ENCODE measurements at places on chromosomes 6 and 20.

GRCh38 chr6:32413427-32414047 is 6.6 kb upstream of the BTNL2 start:
- peak; percentile 83 for DNase-seq

GRCh38 chr6:129448965-129449364 is 261.0 kb downstream of the ARHGAP18 start:
- DNase-seq: no peak

GRCh38 chr6:21220271-21220987 is 373.1 kb upstream of the SOX4 start:
- no peak for DNase-seq

DNA sequence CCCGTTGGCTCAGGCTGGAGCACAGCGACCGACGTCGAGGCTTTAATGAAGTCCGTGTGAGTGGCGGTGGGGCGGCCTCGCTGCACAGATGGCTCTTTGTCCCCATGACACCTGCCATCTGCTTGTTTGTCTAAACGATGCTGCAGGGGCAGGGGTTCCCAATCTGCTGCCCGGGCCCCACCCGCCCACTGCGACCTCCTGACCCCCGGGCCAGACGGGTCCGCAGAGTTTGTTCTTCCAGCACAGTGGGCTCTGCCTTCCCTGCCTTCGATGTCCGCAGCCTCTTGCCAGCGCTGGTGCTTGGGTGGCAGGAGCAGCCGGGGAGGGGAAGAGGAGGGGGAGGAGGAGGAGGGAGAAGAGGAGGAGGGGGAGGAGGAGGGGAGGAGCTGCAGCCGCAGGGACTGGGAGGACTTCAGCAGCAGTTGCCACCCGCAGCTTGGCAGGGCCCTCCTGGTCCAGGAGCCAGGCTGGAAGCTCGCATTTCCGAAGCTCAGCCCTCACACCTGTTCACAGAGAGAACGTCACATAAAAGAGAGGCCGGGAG is 210.0 kb downstream of the DLL1 start:
- no peak for DNase-seq

DNA sequence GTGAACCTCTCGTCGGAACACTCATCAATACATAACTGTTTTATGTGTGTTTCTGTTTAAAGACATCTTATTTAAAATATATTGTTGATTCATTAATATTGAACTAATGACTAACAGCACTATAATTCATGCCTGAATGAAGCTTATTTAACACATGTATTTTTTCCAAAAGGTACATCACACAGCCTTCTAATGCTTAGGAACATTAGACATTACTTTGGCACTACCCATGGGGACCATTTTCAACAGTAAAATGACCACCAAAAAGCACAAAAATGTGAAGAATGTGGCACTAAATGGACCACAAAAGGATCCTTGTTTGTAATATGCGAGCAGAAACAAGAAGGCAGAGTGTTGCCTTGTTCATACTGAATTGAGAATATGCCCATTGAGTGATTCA is 109.2 kb downstream of the CEP57L1 start:
- no peak for DNase-seq

DNA sequence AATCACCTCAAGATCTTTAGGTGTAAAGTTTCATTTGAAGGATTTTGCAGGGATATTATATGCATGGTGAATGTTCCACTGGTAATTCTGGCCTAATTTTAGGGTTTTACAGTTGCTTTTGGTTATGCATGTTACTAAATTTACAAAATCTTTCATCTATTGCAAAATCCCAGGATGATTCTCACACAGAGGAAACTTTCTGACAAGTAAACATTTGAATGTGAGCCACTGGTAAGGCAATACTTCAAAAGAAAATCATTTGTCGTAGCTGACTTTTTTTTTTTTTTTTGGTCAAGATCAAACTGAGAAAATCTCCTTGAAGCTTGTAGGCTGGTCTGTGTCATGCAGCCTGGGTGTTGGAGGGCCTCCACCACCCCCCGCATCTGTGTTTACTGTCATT is 141.9 kb upstream of the EXOC2 start:
- no peak for DNase-seq

DNA sequence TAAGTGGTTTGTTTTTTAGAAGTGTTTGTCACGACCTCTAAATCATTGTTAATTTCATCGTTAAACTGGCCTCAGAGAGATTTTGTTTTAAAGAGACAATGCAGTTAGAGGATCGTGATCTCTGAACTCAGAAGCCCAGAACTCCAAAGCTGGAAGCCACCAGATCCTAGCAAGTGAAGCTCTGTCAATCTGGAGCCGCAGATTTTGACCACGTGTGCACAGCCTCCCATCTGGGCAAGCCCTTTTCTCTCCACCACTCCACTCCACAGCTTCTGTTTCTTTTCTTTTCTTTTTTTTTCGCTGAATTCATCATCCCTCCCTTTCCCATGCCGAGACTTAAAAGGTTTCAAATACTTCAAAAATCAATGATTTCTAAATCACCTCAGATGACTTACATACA is 142.2 kb upstream of the ESR1 start:
- no peak for DNase-seq

DNA sequence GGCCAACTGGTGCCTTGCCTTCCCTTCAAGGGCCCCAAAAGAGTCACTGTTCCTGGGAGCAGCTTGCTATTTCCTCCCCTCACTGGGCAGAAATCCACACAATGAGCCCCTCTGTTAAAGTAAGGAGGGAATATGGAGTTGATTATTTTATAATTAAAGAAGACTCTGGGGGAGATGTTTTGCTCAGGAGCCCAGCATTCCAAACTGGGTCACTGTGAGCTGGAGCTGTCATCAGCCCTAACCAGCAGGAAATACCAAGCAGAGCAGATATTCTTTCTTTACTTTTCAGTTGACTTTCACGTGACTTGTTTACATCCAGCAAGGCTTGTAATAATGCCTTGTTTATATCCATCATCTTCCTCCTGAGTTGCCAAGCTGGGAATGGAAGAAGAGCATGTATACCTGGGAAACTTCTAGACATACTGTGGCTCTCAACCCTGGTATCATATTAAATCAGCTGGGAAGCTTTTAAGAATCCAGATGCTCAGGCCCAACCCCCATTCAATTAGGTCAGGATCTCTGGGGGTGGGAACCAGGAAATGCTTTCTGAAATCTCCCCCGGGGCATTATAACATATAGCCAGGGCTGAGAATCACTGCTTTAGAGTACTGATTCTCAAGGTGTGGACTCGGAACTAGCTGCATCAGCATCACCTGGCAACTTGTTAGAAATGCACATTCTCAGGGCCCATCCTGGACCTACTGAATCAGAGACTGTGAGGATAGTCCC is 175.6 kb upstream of the MYLIP start:
- DNase-seq: no peak

GRCh38 chr6:107977283-107977682 is 19.3 kb upstream of the SEC63 start:
- DNase-seq: no peak

DNA sequence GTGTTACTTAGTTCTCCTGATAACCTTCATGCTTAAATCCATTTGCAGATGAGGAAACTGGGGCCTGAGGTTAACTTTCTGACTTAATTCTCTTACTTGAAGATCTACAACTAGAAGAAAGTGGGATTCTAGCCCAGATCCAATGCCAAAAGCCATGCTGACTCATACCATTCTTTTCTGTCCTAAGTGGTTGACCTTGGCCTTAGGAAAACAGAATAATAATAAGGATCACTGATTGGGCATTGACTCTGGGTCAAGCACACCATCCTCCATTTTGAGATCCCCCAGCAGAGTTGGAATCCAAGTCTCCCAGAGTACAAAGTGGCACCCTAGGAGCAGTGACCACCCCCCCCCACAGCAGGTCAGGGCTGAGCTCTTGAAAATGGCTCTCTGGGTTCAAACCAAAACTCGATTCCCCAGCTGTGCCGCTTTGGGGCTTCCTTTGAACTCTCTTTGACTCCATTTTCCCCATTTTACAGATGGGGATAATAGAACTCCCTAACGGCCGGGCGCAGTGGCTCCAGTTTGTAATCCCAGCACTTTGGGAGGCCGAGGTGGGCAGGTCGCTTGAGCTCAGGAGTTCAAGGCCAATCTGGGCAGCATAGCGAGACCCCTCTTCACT is 12.8 kb upstream of the ZNF217 start:
- no peak for DNase-seq

DNA sequence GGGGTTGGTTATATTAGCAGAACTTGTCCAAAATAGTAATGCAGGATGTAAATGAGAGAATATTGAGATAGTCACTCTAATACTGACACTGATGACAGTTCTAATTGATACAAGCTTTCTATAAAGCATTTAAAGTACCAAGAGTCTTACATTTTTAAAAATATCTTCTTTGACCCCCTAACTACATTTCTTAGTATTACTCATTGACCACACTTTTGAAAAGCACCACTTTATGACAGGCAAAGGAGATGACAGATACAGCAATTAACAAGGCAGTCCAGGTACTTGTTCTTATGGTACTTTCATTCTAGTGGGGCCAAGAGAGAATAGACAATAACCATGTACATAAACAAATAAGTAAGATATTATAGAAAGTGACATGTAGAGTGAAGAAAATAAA is 139.4 kb upstream of the EYA4 start:
- no peak for DNase-seq

DNA sequence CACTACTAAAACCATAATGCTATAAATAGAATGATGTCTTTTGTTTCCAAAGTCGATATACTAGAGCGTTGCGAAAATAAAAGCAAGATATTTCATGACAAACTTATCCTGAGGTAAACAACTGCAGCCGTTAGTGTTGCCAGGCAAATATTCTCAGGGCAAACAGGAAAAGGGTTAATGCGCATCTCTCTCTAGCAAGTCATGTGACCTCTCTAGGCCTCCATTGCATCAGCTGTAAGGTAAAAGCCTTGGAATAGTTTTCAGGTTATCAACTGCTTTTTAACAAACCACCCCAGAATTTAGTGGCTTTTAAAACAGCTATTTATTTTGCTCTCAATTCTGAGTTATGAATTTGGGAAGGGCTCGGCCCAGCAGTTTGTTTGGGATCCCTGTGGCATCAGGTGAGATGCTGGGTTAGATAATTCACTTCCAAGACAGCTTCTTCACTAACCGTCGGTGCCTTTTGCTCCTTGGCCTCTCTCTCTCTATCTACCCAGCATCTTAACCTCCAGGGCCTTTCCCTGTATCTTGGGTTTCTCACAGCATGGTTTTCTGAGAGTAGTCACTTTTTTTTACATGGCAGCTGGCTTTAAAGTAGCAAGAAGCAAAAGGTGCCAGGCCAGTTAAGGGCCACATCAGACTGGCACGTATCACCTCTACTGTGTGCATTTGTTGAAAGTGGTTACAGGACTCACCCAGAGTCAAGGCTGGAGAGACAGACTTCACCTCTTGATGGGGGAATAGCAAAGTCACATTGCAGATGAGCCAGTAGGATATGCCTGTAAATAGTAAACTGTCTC is 39.2 kb upstream of the LTV1 start:
- no peak for DNase-seq

GRCh38 chr6:45427726-45428125 is 50.0 kb upstream of the SUPT3H start:
- no peak for DNase-seq

- DNase-seq: peak; percentile 27
Measured at GRCh38 chr20:47493175-47493962, 8.3 kb upstream of the NCOA3 start.

GRCh38 chr6:165206798-165207197 is 102.6 kb downstream of the C6orf118 start:
- no peak for DNase-seq

- DNase-seq: no peak
Measured at GRCh38 chr6:57307850-57308249, 9.6 kb upstream of the PRIM2 start.

DNA sequence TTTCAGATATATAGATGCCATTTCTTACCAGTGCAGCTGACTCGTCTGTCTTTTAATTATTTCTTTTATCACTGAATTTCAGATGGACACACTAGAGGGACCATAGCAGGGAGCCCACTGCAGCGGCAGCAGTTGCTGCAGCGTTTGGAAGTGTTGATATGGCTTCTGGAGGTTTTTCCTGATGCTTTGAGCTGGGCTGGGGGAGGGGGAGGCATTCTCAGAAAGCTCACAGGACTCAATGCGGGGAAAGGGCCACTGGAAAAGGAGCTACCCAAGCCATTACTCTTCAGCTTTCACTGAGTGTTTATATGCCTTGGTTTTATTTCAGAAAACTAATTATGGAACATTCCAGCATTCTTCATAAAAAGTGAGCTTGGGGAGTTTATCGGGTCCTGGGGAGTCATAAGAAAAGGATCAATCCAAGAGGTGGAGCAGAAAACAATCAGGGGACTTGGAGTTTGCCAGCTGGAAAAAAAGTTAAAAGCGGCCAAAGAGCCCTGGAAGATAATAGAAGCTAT is 740.4 kb upstream of the FLRT3 start:
- no peak for DNase-seq

DNA sequence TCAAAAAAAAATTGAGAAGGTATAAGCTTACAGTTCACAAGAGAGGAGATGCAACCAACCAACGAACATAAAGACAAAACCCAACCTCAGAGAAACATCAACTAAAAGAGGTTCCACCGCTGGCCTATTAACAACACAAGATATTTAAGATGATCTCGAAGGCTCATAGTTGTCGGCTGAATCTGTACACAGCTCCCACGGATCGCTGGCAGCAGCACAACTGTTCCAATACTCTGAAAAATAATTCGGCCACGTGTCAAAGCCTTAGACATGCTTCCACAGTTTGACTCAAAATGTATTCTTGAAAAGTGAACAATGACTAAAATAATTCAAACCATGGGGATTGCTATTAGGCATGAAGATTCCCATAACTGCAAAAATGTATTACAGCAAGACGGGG is 13.7 kb downstream of the EXOC2 start:
- no peak for DNase-seq

DNA sequence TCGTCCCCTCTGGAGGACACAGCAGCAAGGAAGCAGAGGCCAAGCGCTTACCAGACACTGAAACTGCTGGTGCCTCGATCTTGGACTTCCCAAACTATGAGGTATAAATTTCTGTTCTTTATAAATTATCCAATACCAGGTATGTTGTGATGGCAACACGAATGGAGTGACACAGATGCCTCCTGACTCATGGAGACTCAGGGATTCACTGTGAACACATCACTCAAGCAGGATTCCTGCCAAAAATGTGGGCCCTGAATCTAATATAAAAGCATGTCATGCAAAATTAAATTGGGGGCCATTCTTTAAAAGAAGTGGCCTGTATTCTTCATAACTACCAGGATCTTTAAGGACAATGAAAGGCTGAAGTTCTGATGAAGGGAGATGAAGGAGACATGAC is 52.5 kb upstream of the SLC22A23 start:
- no peak for DNase-seq

- DNase-seq: no peak
Measured at GRCh38 chr6:122589115-122589514, 21.1 kb upstream of the PKIB start.

- no peak for DNase-seq
Measured at GRCh38 chr6:152651986-152652385, 14.8 kb upstream of the SYNE1 start.

DNA sequence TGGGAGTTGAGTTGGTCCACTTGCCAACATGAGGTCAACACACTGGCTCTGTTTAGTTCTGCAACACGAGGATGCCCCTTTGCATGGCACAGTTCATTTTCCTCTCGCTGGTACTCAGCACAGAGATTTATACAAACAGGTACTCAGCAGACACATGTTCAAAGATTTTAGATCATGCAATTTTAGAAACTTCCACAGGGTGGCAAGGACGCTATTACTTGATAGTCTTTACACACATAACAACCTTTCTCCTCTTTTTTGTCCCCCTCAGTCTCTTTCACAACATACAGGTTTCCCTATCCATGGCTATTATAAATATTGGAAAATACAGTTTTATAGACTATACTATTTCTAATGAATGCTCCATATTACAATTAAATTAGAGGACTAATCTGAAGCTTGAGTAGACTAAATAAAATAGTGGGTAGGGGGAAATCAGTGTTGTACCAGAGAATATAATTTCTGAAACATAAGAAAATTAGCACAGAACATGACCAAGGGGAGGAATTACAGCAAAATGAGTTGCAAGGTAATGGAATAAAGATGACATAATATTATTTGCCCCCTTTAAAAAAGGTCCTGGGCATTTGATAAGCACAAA is 331.8 kb upstream of the BTBD3 start:
- no peak for DNase-seq
